ENCODE measurements at places on chromosomes 6 and 20.

- peaks cover 2% of the 10 kb centered on the region for H3K27me3 ChIP-seq
- H3K36me3 ChIP-seq, result no peaks in the 10 kb centered on the region
- no peak overlapping the region for H3K4me3 ChIP-seq
- H3K27ac ChIP-seq, result peak overlapping the region; percentile 57
These were observed 38.6 kb downstream of the PRDM1 start for GRCh38 chr6:106124437-106125430.

GRCh38 chr6:128327890-128328289 lies 192.5 kb downstream of the PTPRK start:
- H3K27me3 ChIP-seq, result no peaks in the 10 kb centered on the region
- no peaks in the 10 kb centered on the region for H3K4me1 ChIP-seq
- H3K36me3 ChIP-seq, result no peaks in the 10 kb centered on the region
- H3K4me3 ChIP-seq, result no peak overlapping the region
- no peak overlapping the region for H3K27ac ChIP-seq

DNA sequence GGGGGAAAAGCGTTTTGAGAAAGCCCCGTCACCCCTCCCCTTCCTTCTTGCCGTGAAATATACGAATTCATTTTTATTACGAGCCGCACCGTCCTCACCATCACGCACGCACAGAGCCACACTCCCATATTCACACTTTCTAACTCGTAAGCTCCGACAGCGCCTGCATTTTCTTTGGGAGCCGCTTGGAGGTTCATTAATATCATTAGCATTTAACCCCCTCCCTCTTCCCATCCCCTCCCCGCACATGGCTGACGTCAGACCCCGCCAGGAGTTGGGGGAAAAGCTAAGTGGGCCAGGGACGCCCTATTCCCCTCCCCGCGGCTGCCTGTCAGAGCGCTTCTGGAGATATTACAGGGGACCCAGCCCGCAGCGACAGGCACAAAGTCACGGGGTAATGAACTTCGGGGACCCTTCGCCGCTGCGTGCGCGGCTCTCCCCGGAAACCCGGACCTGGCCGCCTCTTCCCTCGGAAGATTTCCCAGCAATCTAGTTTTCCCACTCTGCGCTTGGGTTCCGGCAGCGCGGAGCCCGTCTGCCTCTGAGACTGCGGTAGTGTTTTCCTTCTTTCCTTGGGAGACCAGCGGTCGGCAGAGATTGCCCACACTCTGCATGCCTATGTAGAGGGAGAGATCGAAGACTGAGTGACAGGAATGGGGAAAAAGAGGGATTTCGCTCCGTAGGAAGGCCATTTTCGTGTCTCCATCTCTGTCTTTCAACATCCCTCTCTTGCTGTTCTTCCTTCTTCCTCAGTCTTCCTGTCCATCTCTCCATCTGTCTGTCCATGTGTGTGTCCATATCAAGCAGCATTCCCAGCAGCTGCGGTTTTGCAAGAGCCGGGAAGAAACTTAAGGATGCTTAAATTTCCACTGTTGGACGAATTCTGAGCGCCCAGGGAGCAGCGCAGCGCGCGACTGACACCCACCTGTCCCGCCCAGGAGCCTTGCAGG lies at the start of gene NR2E1:
Gene NR2E1 (plus strand): TSS at position 309 of the 950 bp plus-strand sequence. CDS start 744 bp downstream, outside the sequence.
- H3K36me3 ChIP-seq, result no peaks in the 10 kb centered on the region
- peaks cover 35% of the 10 kb centered on the region for H3K4me1 ChIP-seq
- no peak within 1 kb of the TSS for H3K4me3 ChIP-seq
- H3K27ac ChIP-seq, result no peak within 1 kb of the TSS
- peaks cover 63% of the 10 kb centered on the region for H3K27me3 ChIP-seq
- no peak for DNase-seq

- peaks cover 22% of the 10 kb centered on the region for H3K4me1 ChIP-seq
- H3K27me3 ChIP-seq, result peaks cover 1% of the 10 kb centered on the region
- H3K36me3 ChIP-seq, result no peaks in the 10 kb centered on the region
- DNase-seq, result no peak
These were observed 122.2 kb downstream of the CDH26 start for GRCh38 chr20:60080401-60080800.

DNA sequence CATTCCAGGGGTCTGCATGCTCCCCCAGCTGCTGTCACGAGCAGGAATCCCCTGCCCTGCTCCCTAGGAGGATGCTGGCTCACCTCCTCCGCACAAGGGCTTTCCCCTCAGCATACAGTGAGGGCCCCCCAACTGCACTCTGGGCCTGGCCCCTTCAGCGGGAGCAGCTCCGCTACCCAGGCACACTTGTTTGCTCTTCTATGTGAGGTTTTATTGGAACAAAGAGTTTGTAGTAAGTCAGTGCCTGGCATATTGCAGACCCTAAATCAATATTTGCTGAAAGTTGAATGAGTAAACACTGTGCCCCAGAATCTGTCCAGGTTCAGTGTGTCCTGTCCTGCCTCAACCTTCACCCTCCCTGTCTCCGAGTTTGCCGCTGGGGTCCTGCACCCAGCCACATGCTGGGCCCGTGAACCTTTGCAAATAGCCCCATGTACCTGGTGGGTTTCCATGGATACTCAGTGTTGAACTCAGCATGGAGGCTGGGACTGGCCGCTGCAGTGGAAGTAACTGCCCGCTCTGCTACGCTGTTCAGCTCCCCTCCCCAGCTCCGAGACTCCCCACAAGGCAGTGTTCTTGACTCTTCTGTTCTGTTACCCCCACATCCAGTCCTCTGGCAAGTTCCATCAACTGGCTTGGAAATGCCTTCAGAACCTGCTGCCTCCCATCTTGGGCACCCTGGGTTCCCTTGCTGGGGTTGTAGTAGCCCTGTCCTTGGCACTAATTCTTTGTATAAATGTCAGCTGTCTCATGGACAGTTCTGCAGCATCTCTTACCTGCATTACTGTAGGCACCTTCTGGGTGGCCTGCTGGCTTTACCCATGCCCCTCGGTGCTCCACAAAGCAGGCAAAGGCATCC lies 15.7 kb downstream of the SLC22A1 start:
- peaks cover 9% of the 10 kb centered on the region for H3K4me1 ChIP-seq
- H3K36me3 ChIP-seq, result no peaks in the 10 kb centered on the region
- H3K27me3 ChIP-seq, result no peaks in the 10 kb centered on the region
- DNase-seq, result no peak
- no peak overlapping the region for H3K27ac ChIP-seq
- H3K4me3 ChIP-seq, result no peak overlapping the region

- H3K4me3 ChIP-seq, result no peak overlapping the region
- H3K4me1 ChIP-seq, result no peaks in the 10 kb centered on the region
- no peak overlapping the region for H3K27ac ChIP-seq
These were observed 333.9 kb upstream of the IRAK1BP1 start for GRCh38 chr6:78533426-78533825.

GRCh38 chr6:52620055-52620905 lies 43.4 kb upstream of the TRAM2 start:
- no peaks in the 10 kb centered on the region for H3K4me1 ChIP-seq
- H3K27me3 ChIP-seq, result peaks cover 3% of the 10 kb centered on the region
- no peak overlapping the region for H3K27ac ChIP-seq
- DNase-seq, result no peak

Measured in immature natural killer cell (primary cell).